Activated CD8-positive, alpha-beta memory T cell treated with anti-CD3 and anti-CD28 coated beads, Interleukin-2, amount 50 U/mL, for 4 hours (primary cell): ENCODE measurements at places on chromosomes 11 and 22.
A peak's percentile ranks its signal among the peaks of the same experiment; 100 is the strongest.

- DNase-seq, result no peak
Measured at GRCh38 chr11:76026281-76026680, 180.0 kb downstream of the WNT11 start.

DNA sequence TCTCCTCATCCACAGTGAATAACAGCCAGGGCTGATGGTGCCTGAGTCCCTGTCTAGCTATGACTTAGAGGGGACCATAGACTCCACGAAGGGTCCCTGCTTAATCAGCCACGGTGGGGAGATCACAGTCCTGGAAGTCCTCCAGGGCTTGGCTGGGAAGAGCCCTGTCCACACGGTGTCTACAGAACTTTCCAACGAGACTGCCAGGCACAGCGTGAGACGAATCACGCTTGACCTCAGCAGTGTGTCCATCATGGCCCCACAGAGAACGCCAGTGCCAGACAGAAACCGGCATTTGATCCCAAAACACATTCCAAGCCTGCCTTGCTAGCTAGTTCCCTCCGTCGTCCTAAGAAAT, 143.4 kb downstream of the CRYBB2 start:
- no peak for DNase-seq

DNA sequence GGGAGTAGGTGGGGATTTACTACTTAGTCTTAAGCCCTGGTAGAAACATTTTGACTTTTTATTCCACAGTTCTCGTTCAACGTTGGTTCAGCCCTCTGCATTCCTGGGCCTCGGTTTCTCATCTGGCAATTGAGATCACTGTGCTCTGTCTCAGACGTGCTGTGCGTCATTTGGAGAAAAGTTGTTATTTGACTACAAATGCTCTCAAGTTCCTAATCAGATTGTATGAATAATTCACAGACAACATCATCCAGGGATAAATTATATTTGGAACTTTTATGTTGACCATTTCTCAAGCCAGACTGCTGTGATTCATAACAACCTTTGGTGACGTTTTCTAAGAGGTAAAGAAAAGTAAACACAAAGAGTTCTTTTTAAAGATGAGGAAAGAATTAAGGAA, 69.2 kb downstream of the BLID start:
- no peak for DNase-seq

DNA sequence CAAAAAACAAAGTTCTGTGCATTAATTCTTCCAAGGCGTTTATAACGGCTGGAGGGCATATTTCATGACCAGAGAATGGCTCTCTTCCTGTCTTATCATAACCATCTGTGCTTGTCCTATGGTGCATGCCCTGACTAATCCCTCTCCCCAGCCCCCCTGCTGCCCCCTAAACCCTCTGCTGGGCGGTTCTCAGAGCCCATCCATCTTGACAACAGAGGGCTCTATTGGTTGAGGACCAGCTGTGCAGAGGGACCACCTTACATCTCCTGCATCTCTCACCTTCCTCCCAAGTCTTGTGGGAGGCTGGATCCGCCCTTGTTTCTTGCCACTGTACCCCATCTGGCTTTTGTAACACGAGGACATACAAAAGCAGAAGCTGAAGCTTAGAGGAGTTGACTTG, 282.1 kb downstream of the MIAT start:
- DNase-seq, result no peak

DNA sequence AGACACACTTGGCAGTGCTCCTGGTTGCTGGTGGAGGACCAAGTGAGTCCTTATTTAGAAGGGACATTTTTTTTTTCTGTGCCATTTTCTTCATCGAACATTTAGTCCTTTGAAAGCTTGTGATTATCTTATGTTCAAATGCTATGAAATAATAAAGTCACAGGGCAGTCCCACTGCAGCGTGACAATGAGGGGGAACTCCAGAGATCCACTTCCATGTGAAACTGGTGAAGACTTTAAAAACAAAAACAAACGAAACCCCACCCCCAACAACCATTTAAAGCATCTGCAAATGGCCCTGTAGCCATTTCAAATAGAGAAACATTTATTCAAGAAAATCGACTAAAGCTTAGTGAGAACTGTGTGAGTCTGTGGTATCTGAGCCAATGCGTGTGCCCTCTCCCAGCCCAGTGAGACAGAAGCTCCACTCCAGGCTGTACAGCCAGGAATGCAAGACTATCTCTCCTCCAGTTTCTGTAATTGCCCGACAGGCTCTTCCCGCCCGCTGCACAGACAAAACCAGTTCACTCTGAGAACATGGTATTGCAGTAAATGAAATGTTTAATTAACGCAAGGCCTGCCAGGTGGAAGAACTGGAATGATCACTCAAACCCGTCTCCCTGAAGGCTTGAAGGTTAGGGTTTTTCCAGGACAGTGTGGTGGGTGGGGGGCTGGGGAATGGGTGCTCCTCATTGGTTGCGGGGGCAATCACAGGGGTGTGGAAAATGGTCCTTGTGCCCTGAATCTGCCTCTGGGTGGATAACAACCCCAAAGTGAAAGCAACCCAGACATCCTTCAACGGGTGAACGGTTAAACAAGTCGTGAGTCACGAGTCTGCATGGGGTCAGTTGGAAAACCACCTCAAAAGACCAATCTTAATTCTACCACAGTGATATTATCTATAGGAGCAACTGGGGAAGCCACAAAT, 8.4 kb downstream of the KRTAP5-6 start:
- DNase-seq, result no peak

GRCh38 chr11:79205786-79206185, 235.0 kb downstream of the TENM4 start:
- no peak for DNase-seq

DNA sequence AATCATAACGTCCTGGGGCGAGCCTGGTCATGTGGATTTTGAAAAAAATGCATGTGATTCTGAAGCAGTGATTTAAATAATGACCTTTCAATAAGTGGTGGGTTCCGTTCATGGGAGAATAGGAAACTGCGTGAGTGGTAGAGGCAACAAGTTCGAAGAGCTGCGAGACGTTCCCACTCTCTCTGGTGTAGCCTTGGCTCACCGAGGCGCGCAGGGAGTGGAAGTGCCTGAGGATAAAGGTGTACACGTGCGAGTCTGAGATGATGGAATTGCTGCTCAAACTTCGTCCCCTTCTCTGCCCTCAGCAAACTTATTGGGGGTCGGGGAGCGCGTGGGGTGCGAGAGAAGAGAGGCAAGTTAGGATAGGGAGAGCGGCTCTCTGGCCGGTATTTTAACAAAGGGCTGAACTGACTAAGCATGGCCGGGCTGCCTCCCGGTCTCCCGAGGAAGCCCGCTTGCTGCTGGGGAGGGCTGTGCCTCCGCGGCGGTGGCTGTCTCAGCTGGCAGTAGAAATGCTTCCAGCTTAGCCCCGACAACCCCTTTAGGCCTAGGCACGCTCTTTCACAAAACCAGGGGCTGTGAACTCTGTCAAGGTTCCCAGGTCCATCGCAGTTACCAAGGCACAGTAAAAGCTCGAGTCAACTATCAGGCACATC, 875 bp upstream of the STT3A start:
- peak; percentile 36 for DNase-seq

GRCh38 chr11:19766206-19766605, 53.6 kb downstream of the NAV2 start:
- DNase-seq, result no peak

- no peak for DNase-seq
Measured at GRCh38 chr11:19083166-19083565, 22.6 kb upstream of the MRGPRX2 start.

- DNase-seq, result no peak
Measured at GRCh38 chr22:27171212-27171611, 513.8 kb downstream of the MIAT start.

DNA sequence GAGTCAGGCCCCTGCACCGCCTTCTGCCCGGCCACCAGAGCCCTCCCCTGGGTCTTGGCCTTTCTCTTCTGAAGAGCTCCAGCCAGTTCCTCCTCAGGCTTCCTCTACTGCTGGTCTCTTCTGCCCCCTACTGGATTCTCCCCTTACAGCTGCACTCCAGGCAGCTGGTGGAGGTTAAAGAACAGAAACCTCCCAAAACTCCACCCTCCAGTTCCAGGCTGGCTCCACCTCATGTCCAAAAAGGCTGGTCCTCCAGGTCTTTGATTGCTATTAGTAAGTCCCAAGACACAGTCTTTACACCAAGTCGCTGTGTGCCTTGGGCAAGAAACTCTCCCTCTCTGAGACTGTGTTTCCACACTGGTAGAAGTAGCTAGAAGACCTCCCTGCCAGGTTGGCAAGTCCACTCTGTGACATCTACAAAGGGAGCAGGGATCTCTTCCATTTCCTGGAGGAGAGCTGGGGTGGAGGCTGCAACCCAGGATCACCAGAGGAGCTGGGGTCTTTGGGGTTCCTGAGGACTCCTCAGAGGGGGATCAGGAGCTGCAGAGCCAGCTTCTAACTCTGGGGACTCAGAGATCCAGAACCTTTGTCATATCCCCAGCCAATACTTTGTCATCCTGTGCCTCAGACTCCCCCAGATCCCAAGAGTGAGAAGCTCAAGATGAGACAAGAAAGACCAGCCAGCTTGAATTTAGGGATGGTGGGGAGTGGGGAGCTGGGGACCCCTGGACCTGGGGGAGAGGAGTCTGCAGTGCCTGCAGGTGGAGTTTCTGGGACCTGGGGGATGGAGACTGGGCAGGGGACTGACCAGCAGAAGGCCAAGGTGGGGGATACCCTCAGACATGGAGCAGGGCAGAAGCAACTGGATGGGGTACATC, 3.4 kb upstream of the IGLL5 start:
- peak; percentile 64 for DNase-seq

GRCh38 chr11:131661132-131661531, 290.7 kb downstream of the NTM start:
- no peak for DNase-seq

DNA sequence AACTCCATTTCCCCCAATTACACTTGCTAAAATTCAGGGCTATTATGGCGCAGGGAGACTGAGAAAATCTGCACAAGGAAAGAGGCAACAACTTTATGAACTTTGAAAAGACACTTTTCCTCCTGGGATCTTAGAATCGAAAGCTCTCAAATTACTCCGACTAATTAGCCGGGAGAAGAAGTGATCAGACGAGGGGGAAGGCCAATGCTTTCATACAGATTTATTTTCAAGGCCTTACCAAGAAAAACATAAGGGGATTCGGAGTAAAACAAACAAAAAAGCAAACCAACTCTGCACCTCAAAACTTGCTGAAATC, 1.6 kb downstream of the PAX6 start:
- no peak for DNase-seq

DNA sequence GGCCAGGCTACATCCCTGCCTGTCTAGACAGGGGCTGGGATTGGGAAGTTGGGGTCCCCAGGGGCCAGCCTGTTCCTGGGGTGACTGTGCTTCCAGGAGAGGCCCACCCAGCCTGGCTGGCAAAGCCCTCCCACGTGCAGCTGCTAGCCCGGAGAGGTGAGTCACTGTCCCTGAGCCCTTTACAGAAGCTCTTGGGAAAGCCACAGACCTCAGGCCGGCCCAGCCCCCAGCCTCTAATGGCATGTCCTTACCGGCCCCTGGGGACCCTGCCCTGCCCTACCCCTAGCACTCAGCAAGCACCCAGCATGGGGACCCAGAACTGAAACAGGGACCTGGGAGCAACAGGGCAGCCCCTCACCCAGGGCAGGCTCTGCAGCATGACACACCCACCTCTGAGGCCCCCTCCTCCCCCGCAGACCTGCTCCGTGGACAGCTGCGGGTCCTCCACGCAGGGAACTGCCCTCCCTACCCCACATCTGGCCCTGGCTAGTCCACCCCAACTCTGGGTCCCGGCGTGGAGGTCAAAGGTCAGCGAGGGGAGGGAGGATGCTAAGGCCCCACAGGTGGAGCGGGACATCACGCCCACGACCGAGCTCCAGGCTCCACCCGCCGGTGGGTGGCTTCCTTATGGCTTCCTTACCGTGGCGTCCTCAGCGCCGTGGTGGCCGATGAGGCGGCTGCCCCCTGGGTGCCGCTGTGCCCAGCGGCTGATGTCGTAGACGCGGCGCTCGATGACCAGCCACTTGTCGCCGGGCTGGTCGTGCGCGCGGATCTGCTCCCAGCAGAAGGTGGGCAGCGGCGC, 615 bp downstream of the FADS3 start:
- peak; percentile 34 for DNase-seq

GRCh38 chr22:50683086-50683993, 10.7 kb downstream of the SHANK3 start:
- peak; percentile 4 for DNase-seq

DNA sequence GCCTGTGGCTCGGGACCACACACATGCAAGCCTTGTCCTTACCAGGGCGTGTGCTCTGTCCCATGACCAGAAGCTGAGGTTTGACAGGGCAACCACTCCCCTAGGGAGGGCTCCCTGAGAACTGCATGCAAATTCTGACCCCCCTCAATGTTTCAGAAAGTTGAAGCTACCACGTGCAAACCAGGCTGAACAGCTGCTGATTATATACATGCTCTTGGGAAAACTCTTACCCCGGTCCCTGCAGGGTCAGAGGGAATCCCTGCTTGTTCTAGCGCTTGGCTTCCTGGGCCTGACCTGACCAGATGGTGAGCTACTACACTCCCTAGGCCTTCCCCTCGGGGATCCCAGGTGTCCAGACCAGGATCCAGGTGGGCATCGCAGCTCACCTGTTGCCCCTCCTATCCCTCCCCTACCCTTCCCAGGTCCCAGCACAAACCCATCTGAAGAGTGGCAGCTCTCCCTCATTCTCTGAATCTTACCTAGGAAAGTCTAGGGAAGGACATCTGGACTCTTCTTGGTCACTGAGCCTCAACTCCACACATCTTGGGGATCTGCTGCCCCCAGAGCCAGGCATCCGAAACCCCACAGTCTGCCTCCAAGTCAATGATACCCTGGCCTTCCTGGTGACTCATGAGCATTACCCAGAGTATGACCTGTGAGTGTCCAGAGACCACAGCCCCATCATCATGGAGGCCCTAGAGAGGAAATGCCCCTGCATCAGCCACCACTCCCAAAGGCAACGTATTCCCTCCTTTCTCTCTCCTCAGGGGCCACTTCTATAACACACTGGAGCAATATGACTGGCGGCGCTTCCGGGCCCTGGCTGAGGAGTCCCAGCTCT, 61.5 kb downstream of the BTG4 start:
- no peak for DNase-seq

- no peak for DNase-seq
Measured at GRCh38 chr11:85310479-85310878, 316.7 kb downstream of the DLG2 start.

DNA sequence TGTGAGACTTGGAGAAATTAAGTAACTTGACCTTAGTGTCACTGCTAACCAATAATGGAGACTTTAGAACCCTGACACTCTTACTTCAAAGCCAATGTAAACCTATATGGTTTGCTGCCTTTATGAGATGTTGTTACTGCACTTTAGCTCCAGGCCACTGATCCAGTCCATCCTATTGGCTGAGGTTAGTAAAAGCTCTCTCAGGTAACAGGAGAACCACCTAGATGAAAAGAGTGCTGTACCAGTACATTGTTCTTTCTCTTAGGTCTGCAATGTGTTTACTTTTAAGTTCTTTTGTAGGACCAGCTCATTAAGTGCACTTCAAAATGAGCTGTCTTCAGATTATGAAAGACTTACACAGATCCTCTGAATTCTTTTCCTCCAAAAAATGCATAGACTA, 994.0 kb upstream of the FAT3 start:
- no peak for DNase-seq

DNA sequence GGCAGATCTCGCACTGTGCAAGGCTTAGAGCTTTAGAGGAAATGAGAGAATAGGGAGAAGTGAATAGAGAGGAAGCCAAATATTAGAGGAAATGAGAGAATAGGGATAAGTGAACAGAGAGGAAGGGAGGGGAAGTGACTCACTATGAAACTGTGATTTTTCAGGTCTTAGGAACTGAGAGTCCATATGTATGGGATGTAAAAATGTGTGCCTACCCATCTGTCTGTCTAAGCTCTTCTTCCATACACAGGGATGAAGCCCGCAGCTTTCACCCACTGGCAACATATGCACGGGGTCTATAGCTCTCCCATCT, 6.4 kb upstream of the CCDC86 start:
- DNase-seq, result no peak

GRCh38 chr11:115049796-115050195, 371.5 kb downstream of the NXPE2 start:
- no peak for DNase-seq
